ENCODE measurements at places on chromosomes 1 and 21.

- no peak for DNase-seq
Measured at GRCh38 chr1:76425201-76426145, 350.9 kb downstream of the ST6GALNAC3 start.

DNA sequence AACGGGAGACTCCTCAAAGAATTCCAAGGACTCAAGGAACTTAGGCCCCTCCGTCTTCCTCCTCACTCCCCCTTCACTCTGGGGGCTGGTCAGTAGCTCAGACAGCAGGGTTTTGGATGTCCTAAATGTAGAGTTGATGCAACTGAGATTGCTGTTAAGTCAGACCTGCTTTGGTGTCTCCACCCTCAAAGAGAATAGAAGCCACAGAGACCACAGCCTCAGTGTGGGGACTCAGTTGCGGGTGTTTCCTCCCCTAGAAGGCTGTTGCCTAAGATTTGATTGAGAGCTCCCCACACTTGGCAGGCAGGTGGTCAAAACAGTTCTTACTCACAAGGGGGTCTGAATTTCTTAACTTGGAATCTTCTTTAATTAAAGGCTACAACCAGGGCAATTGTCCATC is 7.6 kb downstream of the MAN1C1 start:
- DNase-seq = no peak

DNA sequence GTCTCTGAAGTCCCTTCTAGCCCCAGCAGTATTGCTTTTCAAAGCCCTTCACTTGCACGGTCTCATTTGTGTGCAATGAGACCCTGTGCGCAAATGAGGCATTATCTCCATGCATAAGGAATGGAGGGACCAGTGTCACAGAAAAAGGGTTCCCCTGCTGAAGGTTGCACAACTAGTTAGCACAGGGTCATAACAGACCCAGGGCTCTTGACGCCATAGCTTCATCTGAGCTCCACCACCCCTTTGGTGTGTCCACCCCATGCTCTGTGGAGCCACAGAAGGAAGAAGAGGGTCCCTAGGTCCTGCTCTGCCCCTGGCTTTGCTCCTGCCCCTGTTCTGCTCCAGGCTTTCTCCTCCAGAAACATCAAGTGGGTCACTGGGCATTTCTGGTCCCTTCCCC is 12.6 kb downstream of the SH2D2A start:
- DNase-seq = no peak

DNA sequence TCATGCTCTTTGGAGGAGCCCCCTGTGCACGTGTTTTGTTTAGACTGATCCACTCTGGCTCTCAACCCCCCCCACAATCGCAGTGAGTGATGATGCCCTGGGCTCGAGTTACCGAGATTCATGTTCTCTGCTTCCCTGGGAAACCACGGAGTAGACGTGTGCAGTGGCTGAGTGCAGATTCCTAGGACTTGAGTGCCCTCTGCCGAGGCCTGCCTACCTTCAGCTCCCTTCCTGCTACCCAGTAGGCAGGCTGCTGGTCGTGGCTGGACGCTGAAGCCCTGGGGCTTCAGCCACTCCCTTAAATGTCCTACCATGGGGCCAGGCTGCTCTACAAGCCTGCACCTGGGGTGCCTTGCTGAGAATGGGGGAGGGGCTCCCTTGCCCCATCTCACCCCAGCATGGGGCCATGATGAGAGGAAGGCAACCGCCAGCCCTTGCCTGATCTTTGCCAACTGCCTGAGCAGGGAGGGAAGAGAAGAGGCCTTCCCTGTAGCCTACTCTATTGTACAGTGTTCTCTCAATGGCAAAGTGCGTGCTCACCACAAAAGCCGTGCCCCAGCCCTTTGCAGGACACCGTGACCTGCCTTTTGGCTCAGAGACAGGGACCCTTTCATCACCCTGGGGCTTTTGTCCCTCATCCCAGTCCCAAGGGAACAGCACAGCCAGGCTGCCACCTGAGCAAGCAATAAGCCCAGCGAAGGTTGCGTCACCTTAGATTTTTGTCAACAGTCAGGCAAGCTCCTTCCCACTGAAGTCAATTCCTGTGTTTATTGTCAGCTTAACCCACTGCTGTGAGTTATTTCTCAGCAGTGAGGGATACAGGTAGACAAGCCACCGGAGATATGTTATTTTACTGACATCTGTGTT is 4.1 kb upstream of the GRIK3 start:
- no peak for DNase-seq

GRCh38 chr1:112618721-112619517 is at the start of gene ST7L:
TSS of gene ST7L (minus strand) at chr1:112619141. CDS start at chr1:112619113, 28 bp downstream.
- peak; percentile 57 for DNase-seq

All from GM13976 (cell line).